ENCODE measurements at places on chromosomes 2 and 18.

DNA sequence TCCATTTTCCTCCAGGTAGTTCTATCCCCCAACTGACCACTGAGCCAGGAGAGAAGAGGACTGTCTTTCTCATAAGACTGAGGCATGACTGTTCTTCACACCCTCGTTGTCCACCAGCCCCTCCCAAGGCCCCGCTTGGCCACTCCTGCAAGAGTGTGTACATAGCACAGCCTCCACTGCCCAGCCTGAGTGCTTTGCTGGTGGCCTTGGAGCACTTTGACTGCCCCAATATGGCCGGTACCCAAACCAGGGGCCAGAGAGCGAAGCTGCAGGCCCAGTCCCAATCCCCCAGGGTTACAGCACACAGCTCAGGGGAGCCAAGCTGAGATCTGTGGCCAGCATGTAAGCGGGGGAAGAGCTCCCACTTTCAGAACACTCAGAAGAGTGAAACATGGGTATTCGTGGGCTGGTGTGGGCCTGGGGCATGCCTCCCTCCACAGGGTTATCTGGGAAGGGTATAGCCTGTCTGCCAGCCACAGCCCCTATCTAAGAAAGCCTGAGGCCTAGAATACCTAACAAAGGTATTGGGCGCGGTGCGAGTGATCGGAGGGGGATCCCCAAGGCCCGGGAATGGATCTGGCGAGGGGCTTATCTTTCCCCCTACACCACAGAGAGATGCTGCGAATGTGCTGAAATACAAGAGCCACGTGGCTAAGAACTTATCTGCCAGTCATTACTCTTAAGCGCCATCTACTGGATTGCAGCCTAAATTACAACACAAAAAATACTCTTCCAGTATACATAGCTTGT is 163.8 kb downstream of the WDPCP start:
- DNase-seq = no peak

GRCh38 chr2:185316383-185316782 is 422.2 kb upstream of the FSIP2 start:
- no peak for DNase-seq

DNA sequence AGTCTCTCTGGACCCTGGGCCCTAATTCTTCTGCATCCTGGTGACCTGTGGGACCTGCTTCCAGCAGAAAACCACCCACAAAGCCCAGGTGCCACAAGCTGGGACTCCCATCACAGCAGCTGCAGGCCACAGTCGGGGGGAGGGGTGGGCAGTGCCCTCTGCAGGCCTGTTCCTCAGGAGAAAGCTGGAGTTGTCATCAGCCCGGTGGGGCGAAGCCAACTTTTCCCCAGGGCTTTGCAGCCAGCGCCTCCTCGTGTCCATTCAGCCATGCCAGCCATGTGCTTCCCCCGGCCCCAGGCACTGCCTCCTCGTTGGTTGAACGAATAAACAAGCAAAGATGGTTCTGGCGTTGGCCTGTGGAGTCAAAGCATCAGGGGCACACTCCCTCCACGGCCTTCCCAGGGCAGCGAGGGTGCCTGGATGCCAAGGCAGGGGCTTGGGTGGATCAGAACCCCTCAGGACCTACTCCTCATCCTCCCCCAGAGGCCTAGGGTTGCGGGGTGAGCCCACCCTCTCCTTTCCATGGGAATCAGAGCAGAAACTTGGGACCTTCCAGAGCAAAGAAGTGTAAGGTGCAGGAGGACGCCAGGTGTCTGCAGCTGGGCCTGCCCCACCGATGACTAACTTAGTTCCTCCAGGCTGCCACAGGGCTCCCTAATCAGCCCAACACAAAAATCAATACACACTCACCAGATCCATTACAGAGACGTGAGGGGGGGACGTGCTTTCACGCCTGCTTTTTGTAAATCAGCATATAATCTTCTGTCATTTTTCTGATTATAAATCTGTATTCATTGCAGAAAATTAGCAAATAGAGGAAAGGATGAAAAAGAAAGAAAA is 75.7 kb upstream of the RAB6C start:
- DNase-seq = no peak

GRCh38 chr2:88451811-88452564 is 505 bp downstream of the FOXI3 start:
- no peak for DNase-seq

GRCh38 chr2:172782506-172783164 is 47.0 kb downstream of the RAPGEF4 start:
- DNase-seq = no peak

DNA sequence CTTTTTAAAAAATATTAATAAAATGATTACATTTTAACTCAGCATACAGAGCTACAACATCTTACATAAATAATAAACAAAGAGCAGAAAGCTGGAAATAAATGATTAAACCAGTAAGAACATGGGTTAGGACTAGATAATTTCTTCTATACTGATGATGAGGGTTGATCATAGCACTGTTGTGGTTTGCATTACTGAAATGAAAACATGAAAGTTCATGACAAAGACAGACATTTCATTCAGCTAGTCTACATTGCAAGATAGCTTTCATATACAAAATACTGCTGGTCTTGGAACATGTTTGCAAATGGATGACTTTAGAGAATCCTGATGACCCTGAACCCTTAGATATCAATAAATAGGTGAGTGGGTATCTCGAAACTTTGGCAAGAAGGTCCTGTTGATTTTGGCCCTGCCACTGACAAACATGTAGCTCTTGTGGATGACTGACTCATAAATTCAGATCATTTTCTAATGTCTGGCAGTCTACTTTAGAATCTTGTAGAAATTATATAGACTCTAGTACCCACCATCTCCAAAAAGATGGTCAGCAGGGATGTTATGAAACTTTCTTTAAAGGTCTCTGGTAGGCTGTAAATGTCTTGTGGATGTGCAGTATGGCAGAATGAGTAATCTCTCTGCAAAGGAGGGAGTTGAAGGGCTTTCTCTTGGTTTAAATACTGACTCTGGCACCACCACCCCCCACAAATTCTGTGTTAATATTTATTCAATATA is 15.5 kb upstream of the CDC42EP3 start:
- DNase-seq = no peak

- no peak for DNase-seq
These were observed 10.2 kb downstream of the SIX3 start for GRCh38 chr2:44951714-44952113.
